Fibroblast of villous mesenchyme (primary cell): ENCODE measurements at places on chromosomes 4 and X. TPM values are rescaled to one million over a fixed set of nuclear protein-coding genes. Genes with fewer than 3 reads are reported as not detected.

- peak; percentile 59 for DNase-seq
These were observed 672 bp downstream of the PGM2 start for GRCh38 chr4:37827030-37827685.

CETN2 gene
- 39.9 and 46.2 TPM in 2 replicates for total RNA-seq

DNA sequence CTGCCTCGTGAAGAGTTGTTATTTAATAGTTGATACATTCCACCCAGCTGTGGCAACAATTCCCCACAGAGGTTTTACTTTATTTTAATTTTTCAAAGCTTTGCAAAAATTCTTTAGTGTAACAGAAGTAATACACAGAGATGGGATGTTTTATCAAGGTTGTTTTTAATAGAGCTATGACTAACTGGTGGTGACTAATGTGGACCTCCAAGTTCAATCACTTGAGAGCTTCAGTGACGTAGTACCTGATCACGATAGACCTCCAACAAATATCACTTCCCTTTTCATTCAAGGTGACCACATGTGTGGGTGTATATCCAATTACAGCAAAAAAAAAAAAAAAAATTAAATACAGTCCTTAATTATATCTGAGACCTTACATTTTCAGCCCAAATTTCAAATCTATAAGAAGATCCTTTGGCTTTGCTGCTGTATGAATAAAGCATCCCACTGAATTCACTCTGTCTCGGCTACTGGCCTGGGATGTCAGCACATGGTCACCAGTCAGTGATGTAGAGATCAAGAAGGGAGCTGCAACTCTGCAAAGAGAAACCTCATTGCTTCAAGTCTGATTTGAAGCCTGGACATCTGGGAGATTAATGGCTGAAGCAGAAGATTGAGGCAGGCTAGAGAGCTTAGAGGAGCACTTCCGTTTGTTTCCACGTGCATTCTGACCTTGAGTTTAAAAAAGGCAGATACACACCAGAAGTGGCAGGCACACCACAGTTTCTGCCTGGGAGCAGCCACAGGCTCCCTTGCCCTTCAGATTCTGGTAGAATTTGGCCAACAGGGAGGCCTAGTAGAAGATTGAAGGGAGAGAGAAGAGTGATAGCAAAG, 345.9 kb upstream of the NOCT start:
- DNase-seq, result peak; percentile 75

- DNase-seq, result no peak
These were observed 566 bp upstream of the LIMCH1 start for GRCh38 chr4:41537292-41537890.

DNA sequence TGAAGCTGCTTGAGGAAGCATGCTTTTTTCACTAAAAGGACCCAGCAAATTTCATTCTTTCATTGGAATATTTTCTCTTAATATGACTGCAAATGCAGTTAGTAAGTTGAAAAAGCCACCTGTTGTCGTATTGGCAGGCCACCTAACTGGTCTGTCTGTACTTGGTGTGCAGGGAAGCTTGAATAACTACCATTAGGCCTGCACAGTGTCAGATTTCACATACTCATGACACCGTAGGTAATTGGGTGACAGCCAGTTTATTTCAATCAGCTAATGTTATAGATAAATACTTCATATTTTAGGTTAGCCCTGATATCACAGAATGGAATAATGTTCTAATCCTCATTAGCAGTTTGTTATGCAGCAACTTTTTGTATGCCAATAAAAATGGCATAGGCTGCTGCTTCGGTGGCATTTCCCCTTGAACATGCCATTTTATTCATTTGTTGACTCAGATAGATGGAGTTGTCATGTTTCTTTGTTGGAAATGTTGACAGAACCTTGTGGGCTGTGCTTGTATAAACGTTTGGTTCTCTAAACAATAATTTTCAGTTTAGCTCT, 173.7 kb downstream of the RPA4 start:
- no peak for DNase-seq

GRCh38 chrX:120446498-120446897, 22.6 kb downstream of the LAMP2 start:
- DNase-seq, result peak; percentile 78

HPGD gene
- total RNA-seq, result 0.97 TPM in 1 of 2 replicates, not detected in the other

DNA sequence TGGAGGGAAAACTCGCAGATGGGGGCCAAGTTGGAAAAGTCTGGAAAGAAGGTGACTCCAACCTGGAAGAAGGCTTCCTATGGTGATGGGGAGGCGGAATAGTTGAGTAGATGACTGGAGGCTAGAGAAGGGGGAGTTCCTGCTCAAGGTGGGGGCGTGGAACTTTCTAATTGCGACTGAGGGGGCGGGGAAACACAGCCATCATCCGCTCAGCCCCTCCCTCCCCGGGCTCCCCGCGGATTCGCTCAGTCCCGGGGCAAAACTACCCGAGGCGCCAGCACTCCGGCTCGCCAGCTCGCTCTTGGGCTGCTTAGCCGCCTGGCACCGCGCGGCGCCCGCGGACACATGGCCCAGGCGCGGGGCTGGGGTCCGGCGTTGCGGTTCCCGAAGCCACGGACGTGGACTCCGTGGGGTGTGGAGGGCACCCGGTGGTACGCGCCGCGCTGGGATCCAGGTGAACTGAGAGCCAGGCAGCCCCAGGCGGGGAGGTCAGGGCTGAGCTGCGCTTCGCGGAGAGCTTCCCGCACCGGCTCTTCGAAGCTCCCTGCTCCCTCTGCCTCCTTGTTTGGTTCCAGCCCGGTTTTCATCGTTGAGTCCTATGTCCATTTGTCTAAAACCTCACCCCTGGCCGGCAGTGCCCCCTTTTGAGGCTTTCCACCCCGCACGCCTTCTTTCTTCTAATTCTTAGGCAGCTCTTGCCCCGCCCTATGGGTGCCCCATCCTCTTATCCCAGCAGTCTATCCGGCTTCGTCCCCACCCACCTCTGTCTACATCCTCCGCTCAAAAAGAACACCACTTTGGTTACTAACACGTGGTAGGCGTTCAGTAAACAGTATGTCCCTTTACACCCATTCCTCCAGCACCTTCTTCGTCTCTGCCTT, 38.9 kb downstream of the STARD8 start:
- peak; percentile 10 for DNase-seq

DNA sequence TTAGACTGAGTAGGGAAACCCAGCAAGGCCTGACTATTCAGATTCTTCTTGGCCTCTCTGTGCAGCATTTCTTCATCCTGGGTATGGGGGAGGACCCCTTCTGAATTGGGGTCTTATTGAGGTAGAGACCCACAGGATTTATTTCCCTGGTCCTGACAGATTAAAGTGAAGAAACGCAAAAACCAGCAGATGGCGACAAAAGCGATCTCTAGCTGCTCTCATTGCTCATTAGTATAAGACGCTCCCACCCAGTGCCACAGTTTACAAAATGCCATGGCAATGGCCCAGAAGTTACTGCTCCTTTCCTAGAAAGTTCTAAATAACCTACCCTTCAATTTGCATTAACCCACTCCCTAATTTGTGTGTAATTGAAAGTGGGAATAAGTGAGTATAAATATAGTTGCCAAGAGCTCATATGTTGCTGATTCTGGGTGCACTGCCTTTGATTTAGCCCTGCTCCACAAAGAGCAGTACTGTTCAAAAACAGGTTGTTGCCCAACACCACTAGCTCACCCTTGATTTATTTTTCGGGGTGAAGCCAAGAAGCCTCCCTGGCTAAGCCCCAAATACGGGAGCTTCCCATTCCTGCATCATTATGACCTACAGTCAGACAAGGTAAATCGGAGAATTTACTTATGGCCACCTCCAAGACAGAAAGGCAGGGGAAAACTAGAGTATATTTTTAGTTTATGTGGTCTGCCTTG, 3.7 kb upstream of the BEX4 start:
- peak; percentile 53 for DNase-seq

DNA sequence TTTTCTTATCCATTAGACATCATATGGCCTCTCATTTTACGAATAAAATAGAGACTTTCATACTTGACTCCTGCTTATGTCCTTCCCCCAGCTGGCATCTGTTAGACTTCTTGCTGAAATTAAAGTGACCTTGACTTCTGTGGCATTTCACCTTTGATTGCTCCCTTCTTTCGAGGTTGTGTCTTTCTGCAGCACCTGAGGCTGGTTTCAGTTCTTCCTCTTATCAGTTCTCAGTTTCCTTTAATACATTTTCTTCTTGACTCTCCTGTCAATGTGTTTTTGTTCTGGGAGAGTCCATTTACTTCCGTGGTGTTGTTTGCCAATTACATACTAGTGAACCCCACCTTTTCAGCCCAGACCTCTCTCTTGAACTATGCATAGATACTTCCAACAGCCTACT, 81.6 kb downstream of the RBPJ start:
- DNase-seq, result no peak
